ENCODE measurements at places on chromosomes 1 and 21.

GRCh38 chr1:80375662-80376061 lies 1369.1 kb upstream of the ADGRL4 start:
- DNase-seq, result no peak

DNA sequence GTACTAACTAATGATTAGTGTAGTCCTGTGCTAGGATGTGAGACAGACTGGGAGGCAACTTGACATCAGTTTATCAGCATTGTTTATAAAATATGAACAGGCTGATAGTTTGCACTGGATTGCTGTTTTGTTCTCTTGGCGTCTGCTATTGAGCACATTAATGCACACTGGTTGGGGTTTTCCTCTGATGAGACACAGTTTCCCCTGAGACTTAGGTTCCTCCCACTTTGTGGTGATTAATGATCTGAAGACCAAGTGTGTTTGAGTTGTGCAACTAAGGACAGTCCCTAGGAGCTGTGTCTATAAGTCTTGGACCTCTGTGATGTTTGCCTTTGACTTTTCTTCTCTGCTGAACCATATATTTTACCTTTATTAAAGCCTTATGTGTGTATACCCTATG lies 1015.4 kb downstream of the AMY1C start:
- no peak for DNase-seq

DNA sequence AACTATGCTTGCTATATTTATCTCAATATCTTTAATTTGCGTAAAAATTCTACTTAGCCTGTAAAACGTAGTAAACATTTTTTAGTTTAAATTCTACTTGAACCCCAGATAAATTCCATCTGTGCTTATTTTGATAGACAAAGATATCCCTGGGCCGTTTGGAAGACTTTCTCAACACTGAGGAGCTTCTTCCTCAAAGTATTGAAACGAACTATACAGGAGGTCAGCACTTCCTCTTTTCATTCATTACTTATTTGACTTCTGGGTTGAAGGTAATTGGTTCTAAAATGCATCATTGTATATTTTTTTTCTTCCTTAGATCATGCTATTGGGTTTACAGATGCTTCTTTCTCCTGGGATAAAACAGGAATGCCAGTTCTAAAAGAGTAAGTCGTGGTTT lies 74.7 kb downstream of the HSPA13 start:
- no peak for DNase-seq

GRCh38 chr21:43306911-43307676 lies 119.8 kb downstream of the SIK1 start:
- no peak for DNase-seq

GRCh38 chr1:227849251-227849650 lies 33.8 kb downstream of the PRSS38 start:
- no peak for DNase-seq

DNA sequence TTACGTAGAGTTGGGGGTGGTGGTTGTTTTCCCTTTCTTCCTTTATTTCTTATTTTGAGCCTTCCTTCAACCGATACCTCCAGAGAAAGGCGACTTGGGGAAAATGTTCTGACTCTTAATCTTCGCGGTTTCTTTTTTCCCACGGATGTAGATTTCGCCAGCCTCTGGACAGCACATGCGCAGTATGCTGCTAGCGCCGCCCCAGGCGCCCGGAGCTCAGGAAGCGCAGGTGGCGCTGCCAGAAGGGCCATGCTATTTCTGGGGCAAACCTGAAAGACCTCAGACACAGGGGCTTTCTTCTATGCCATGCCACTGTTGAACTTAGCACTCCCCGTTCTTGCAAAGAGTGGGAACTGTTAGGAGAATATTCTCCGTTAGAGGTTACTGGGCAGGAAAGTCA lies 392.1 kb downstream of the KIF26B start:
- DNase-seq, result no peak

GRCh38 chr1:206923009-206923960 lies 1.5 kb upstream of the FCMR start:
- peak; percentile 62 for DNase-seq

GRCh38 chr1:150558761-150559655 lies 9.8 kb downstream of the ADAMTSL4 start:
- no peak for DNase-seq
